ENCODE measurements at places on chromosomes 2 and 18.

- no peak for DNase-seq
These were observed 195.6 kb upstream of the POU3F3 start for GRCh38 chr2:104658144-104658835.

DNA sequence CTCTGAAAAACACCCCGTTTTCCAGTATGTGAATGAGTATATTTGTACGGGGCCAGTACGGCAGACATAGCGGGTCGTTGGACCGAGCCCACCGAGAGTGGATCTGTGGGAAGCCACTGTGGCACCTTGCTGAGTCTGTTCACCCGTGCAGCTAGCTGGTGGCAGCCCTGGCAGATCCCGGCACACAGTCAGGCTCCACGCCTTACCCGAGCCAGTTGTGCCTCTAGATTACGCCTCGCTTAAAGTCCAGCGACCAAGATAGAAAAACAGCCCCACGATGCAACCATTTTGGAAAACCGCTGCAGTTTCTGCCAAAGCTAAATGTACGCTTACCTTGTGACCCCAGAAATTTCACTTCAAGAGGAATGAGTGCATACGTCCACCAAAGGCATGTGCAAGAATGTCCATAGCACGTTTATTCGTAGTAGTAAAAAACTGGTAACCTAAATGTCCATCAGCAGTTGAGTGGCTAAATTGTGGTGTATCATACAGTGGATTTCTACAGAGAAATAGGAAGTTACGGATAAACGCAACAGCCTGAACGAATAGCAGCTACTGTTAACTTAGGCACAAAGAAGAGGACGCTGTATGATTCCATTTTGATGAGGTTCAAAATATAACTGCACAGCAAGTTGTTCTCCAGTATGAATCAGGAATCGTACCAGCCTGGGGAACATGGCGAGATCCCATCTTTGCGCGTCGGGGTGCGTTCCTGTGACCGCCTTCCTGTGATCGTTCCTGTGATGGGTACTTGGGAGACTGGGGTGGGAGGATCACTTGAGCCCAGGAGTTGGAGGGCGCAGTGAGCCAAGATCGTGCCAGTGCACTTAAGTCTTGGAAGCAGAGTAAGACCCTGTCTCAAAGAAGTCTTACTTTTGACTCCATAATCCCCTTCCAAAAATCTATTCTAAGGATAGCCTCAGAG, 688 bp upstream of the WDR33 start:
- no peak for DNase-seq

DNA sequence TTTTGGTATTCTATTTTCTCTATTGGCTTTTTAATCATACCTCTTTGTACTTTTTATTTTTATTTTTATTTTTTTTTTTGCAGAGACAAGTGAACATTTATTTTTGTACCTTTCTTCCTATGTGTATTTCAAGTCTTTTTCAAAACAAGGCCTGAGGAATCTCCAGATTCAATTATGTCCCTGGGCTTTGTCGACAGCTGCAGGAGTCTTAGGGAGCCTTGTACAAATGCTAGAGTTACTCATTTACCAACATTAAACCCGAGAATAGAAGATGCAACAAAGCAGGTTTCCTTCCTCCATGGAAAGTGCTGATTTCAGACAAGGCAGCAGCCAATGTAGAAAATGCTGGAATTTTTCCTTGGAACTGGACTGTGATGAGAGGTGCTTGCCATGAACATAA, 242.8 kb downstream of the TNS1 start:
- DNase-seq, result no peak

- no peak for DNase-seq
These were observed 19.8 kb upstream of the L3MBTL4 start for GRCh38 chr18:6434481-6434880.

DNA sequence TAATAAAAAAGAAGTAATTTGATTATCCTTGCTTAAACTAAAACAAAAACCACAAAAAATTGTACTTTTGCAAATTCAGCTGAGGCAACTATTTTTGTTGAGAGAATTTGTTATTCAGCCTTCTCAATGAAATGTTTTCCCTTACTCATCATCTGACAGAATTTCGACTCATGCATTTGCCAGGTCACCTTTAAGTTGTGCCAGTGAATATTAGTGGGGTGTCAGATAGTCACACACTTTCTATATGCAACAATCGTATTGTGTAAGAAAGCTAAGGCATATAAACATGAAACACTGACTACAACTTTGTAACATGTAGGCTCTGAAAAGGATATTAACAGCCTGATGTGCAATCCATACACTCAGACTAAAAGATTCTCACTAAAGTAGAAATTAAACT, 1653.1 kb upstream of the SLC39A10 start:
- DNase-seq, result no peak

- DNase-seq, result no peak
These were observed 6.9 kb upstream of the RALB start for GRCh38 chr2:120245520-120246332.

- no peak for DNase-seq
These were observed 21.3 kb downstream of the OTOF start for GRCh38 chr2:26456440-26457250.

DNA sequence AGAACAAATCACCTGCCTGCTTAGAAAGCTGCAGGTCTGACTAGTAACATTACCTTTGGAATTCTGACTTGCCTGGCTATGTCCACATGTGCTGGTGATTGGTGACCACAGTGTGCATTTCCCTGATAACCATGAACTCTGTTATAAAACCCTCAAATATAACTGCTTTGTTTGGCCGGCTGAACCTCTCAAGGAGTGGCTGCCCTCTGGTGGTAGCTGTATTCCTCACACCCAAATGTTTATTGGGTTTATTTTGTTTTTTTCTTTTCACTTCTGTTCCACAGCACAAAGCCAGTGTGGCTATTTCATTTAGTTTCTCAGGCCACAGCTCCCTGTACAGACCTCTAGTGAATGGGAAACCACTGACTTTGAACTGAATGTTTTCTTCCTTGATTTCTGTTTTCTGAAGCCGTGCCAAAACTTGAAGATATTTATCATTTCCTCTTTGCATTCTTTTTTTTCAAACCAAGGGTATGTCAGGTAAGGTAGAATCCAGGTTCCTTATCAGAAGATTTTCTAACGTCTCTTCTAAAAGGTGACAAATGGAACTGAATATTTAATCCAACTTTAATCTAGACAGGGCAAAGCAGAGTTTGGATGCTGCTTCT, 549.0 kb upstream of the VRK2 start:
- no peak for DNase-seq

- no peak for DNase-seq
These were observed 95.9 kb upstream of the CELF4 start for GRCh38 chr18:37661478-37661877.

GRCh38 chr2:33451214-33451613, 25.2 kb upstream of the RASGRP3 start:
- no peak for DNase-seq

GRCh38 chr2:11420190-11420589, 45.8 kb downstream of the E2F6 start:
- DNase-seq, result no peak

GRCh38 chr18:57426187-57426586, 9.0 kb upstream of the ONECUT2 start:
- DNase-seq, result no peak

- DNase-seq, result no peak
These were observed 20.8 kb downstream of the COPS7B start for GRCh38 chr2:231807020-231807419.

DNA sequence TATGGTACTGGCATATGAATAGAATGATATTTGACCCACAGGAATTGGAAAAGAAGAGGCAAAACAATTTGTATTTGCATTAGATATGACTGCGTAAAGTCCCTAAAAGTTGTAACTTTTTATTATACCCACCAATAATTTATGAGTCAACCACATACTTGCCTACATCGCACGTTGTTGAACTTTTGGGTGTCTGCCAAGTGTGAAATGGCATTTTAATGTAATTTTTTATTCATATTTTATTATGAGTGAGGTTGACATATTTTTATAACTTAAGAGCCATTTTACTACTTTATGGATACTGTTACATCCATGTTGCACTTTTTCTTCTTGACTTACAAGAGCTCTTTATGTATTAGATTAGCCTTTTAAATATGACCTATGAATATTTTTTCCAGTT, 4.6 kb downstream of the DSC2 start:
- no peak for DNase-seq

DNA sequence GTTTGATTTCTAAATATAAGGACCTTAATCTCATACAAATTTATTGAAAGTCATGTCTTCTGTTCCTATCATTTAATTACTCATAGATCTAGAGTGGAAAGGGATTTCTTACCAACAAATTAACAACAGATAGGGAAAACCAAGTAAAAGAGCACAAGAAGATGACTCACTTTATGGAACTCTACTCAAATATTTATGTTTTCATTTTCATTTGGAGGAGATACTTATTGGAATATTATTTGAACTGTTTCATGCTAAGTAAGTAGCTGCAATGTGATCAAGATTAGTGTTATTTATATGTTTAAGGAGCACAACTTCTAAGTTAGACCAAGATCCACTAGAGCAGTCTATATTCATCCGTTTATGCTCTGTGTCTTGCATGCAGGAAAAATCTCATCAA, 1.3 kb downstream of the NT5C1B start:
- DNase-seq, result no peak

GRCh38 chr18:9474108-9474982, 968 bp upstream of the RALBP1 start:
- no peak for DNase-seq

DNA sequence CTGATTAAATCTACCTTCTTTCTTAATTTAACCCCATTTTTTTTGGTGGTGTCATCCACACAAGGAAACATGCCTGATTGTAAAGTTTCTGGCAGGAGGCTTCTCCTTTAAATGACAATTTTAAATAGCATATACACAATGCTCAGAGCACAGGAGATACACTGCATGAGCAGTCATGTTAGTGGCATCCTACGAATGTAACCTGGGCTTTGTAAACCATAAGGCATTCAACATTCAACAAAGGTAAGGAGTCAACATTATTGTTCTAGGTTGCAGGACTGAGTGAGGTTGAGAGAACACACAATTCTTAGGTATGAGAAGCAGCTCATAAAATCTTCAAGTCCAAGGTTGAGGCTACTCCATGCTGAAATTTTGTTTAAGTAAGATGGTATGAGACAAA, 266.6 kb upstream of the SIX2 start:
- DNase-seq, result no peak

All from T-helper 1 cell (primary cell).